Myocyte (in vitro differentiated cells): ENCODE measurements at places on chromosomes 1 and 21. TPM values are rescaled to one million over a fixed set of nuclear protein-coding genes. Genes with fewer than 3 reads are reported as not detected.

Gene RABGGTB
- total RNA-seq, result 93.4 and 133 TPM in 2 replicates

Gene FNDC7
- total RNA-seq, result not detected in 2 replicates

Gene ATF6
- 30.2 and 32.4 TPM in 2 replicates for total RNA-seq

Gene GLIS1
- total RNA-seq, result 1.6 and 1.9 TPM in 2 replicates

Gene WDR26
- total RNA-seq, result 60.6 and 64.4 TPM in 2 replicates

Gene RIPK4
- total RNA-seq, result not detected in 2 replicates

Gene GPR3
- 0.16 and 0.72 TPM in 2 replicates for total RNA-seq

Gene AGBL4
- not detected in 2 replicates for total RNA-seq
